ENCODE measurements at places on chromosomes 7 and 10.

- DNase-seq = no peak
Observed at GRCh38 chr10:131002031-131002861, 309.3 kb downstream of the TCERG1L start.

- no peak for DNase-seq
Observed at GRCh38 chr7:104914421-104914820, 99.6 kb upstream of the KMT2E start.

GRCh38 chr7:22545529-22545928, 45.5 kb upstream of the STEAP1B start:
- DNase-seq = no peak

DNA sequence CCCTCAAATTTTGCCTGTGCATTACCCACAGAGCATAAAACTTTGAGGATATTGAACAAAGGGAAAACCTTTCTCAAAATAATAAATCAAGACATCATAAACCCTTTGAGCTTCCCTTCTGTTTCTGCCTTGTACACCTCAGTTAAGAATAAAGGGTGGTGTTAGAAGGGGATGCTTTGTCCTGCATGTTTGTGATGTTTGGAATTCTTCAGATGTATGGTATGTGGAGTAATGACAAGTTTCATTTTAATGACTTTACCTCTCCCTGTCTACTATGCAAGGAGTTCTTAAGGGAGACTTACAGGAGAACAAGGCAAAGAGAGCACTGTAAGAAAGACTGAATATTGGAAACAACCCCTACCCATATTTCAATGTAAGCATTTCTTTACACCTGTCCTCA, 99.2 kb downstream of the HECW1 start:
- DNase-seq = no peak

DNA sequence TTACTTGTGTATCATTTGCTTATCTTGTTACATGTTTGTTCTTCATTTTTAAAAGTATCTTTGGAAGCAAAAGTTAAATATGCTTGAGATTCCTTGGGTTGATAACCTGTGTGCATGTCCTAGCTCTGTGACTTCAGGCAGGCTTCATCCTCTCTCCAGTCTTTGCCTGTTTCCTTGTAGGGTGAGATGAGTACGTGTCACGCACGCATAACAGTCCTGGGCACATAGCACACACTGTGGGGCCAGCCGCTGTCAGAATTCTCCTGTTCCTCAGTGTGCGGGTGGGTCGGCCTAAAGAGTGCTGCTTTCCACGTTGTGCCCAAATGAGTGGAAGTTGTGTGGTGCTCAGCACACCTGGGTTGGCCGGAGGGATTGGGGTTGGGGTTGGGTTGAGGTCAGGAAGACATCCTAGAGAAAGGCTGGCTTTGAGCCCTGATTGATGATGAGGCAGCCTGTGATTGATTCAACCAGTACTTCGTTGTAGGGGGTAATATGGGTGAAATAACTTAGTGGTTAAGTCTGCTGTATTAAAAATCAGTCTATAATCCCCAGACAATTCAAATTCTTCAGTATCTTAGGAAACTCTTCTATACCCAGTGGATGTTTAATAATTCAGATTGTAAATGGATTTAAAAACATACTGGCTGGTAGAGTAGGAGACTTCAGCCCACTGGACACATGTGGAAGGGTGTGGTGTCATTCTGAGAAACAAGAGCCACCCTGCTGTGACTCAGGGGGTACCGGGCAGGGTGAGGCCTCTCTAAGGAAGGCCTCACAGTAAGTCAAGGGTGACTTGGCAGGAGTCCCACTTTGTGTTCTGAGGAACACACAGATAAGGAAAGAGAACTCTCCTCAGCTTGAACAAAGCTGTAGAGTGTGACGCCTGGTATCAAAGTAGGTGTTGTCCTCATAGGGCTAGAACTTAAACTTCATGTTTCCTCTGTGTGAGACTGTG, 54.8 kb downstream of the DAGLB start:
- peak; percentile 63 for DNase-seq

GRCh38 chr10:73886085-73886529, 11.8 kb upstream of the CAMK2G start:
- DNase-seq = no peak

GRCh38 chr7:8998762-8999161, 565.4 kb downstream of the NXPH1 start:
- no peak for DNase-seq

DNA sequence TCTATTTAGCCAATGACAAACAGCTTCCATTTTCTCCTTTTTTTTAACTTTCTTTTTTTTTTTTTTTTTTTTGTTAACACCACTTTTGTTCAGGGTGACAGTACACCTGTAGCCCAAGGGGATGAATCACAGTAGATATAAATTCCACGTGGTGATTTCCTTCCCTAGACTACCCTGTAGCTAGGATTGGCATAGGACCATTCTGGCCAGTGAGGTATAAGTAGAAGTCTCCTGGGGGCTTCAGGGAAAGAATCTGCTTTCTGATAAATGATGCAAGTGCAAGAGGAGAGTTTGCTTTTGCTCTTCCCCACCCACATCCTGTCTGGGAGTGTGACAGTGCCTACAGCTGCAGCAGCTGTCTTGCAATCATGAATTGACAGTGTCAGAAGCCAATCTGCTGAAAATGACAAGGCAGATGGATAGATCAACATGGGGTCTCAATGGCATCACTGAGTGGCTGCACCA, 63.2 kb upstream of the TOMM7 start:
- DNase-seq = no peak

- DNase-seq = no peak
Observed at GRCh38 chr10:118926903-118927302, 102.6 kb upstream of the NANOS1 start.

DNA sequence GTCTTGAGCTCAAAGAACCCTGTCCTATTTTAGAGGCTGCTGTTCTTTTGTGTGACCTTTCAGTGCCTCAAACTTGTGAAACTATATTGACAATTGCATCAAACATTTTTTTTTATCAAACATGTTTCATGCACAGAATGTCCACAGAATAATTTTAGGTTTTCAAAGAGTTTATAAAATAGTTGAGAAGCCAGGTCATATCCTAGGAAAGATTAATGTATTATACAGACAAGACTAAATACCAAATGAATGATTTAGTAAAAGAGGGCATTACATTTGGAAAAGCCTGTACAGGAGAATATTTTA, 67.0 kb downstream of the CDK6 start:
- no peak for DNase-seq

- DNase-seq = no peak
Observed at GRCh38 chr10:54434782-54435181, 366.2 kb downstream of the PCDH15 start.

DNA sequence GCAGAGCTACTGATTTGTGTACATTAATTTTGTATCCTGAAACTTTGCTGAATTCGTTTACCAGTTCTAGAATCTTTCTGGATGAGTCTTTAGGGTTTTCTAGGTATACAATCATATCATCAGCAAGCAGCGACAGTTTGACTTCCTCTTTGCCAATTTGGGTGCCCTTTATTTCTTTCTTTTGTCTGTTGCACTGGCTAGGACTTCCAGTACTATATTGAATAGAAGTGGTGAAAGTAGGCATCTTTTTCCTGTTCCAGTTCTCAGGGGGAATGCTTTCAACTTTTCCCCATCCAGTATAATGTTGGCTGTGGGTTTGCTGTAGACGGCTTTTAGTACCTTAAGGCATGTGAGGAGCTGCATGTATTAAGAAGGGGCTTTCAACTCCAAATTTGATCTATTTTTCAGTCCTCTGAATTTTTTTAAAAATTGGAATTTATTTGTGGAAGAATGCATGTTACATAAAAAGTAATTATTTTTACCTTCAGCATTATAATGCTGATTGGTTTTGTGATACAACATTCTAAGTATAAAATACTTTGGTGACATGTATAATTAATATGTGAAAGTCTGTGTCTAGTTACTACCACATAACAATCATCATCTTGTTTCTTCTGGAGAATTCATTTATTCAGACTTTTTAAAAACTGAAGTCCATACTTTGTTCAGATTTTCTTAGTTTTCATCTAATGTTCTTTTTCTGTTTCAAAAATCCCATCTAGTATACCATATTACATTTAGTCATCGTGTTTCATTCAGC, 49.6 kb downstream of the CPED1 start:
- no peak for DNase-seq

- no peak for DNase-seq
Observed at GRCh38 chr10:110275128-110275729, 29.5 kb downstream of the SMNDC1 start.

DNA sequence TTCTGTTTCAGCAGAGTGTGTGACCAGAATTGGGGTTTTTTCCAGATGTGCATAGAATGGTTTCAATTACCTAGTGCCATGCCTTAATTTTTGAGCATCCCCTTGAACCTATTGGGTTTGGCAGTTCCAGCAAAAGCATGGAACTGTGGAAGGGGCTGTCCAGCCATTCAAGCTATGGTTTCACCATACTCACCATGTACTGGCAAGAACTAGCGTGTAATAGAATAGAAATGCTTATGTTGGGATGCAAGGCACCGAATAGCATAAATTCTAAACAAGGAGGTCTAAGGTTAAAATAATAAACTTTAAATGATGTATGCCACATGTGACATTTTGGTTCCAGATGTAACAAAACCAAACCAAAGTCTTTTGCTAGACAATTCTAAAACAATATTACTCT, 91.4 kb downstream of the MTERF1 start:
- DNase-seq = no peak

GRCh38 chr10:100551738-100552137, 16.0 kb downstream of the HIF1AN start:
- DNase-seq = no peak

GRCh38 chr10:61775111-61775510, 112.4 kb downstream of the CABCOCO1 start:
- DNase-seq = no peak

DNA sequence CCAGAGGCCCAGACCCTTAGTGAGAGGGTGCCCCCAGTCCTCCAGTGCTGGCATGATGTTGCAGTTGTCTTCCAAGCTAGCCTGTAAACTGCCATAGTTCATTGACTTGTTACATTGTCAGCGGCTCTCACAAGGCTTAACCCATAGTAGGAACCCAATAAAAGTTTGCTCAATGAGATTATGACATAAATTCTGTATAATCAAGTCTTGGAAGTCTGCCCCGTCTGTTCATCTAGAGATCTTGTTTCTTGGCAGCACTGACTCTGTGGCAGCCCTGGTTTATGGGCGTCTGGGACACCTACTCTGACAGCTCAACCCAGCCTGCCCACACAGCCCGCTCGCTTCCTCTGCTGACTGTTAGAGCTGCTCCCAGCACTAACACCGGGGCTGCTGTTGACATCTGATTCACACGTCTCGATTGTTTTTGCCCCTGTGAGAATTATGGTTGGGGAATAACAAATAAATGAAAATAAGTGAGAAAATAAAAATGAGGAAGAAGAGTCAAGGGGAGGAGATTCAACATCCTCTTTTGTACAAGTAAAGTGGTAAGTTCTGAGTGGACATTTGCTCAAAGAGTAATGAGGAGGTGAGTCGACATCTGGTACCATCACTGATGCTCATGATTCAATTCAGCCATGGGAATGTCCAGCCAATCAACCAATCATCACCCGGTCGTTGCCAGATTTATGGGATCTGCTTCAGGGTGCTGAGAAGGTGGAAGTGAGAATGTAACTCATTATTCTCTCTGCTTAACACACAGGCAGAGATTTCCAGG, 160.8 kb downstream of the SPAG6 start:
- DNase-seq = peak; percentile 40

DNA sequence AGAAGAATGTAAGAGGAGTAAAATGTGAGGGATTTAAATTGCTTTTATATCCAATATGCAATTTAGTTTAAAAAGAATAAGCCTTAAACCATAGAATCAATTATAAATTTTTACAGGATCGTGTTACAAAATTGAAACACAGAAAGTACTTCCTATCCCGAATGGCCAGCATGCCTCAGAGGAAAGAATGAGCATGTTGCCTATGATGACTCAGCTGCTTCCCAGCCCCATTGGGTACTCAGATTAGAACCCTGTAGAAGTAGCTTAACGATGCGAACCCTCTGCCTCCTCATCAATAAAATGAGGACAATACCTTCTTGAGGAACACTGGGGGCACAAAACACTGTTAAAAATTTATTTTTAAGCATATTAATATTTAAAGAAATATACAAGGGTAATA, 113.4 kb upstream of the CDK1 start:
- DNase-seq = no peak

- no peak for DNase-seq
Observed at GRCh38 chr7:131027287-131027773, 293.3 kb upstream of the KLF14 start.

DNA sequence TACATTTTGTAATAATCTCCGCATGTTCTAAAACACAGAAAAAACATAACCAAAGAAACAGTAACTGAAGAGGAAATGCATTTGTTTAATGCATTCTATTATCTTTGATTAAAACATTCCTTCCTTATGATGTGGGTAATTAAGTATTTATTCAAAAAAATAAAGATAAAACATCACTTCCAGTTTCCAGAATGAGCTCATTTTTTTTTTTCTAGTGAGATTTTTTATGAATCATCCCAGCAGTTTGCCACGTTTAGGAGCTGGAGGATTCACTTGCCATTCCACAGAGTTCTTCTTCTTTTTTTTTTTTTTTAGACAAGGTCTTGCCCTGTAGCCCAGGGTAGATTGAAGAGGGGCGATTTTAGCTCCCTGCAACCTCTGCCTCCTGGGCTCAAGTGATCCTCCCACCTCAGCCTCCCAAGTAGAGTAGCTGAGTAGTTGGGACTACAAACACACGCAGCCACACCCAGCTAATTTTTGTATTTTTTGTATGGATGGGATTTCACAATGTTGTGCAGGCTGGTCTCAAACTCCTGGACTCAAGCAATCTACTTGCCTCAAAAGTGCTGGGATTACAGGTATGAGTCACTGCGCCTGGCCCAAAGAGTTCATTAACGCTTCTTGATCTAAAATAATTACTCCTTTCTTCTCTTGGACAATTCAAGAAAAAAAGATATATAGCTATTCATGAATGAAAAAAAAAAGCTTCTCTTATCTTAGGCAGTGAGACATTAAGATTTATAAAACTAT, 177.3 kb downstream of the DKK1 start:
- DNase-seq = no peak

DNA sequence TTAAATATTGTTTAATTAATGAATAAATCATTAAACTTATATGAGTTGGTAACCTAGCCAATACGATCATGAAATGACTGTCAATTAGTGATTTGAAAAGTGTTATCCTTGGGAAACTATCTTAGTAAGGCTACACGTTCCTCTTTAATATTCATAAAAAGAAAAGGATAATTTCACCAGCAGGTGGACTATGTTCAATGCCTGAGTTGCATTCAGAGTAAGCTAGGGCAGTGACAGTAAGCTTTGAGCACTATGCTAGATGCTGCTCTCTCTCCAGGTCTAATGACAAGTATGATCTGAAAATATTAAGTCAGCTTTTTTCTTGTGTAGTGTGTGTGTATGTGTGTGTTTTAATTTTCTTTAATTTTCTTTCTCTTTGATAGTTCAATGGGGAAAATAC, 486.3 kb upstream of the PCDH15 start:
- no peak for DNase-seq

DNA sequence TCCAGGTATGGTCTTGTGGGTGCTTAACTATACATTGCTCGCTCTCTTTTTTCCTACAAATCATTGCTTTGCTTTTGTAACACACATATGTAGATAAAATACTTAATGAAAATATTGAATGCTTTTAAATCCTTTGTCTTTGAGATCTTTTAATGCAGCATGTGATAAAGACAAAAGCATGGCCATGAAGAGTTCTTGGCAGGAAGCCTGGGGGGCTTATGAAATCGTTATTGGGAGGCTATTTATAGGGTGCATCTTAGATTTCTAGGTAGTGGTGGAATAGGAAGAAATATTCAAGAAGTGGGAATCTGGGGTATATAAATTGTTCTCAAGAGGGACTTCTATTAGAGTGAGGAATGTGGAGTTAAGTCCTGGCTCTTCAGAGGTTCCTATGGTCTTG, 21.9 kb downstream of the UBE2D1 start:
- no peak for DNase-seq

- no peak for DNase-seq
Observed at GRCh38 chr10:18378766-18379165, 238.5 kb downstream of the CACNB2 start.

- no peak for DNase-seq
Observed at GRCh38 chr7:112080978-112081377, 125.2 kb downstream of the DOCK4 start.

Data from epithelial cell of prostate (primary cell).